GM12864 (cell line): ENCODE measurements at places on chromosomes 2 and 18.

- DNase-seq: no peak
Measured at GRCh38 chr2:235191486-235191885, 239.7 kb downstream of the SH3BP4 start.

GRCh38 chr18:35460736-35461161 is 37.0 kb downstream of the INO80C start:
- no peak for DNase-seq

- no peak for DNase-seq
Measured at GRCh38 chr2:36396878-36397539, 41.4 kb downstream of the CRIM1 start.

DNA sequence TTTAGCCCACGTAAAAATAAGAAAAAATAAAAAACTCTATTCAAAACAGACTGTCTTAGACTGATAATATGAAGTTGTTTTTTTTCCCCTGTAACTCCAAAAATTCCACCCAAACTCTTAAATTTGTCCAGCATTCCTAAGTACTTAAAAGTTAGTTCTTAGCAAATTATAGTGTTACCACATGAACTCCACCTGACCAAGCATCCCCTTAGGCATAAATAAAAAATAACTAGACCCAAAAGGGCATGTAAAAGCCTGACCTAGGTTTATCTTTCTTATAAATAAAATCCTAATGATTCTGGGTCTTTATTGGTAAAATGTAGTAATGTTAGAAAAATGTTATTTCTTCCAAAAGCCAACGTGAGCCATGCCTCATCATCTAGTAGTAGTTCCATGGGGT is 54.3 kb downstream of the TTC21B start:
- DNase-seq: no peak

GRCh38 chr2:125576558-125576957 is 1079.4 kb upstream of the GYPC start:
- DNase-seq: no peak

DNA sequence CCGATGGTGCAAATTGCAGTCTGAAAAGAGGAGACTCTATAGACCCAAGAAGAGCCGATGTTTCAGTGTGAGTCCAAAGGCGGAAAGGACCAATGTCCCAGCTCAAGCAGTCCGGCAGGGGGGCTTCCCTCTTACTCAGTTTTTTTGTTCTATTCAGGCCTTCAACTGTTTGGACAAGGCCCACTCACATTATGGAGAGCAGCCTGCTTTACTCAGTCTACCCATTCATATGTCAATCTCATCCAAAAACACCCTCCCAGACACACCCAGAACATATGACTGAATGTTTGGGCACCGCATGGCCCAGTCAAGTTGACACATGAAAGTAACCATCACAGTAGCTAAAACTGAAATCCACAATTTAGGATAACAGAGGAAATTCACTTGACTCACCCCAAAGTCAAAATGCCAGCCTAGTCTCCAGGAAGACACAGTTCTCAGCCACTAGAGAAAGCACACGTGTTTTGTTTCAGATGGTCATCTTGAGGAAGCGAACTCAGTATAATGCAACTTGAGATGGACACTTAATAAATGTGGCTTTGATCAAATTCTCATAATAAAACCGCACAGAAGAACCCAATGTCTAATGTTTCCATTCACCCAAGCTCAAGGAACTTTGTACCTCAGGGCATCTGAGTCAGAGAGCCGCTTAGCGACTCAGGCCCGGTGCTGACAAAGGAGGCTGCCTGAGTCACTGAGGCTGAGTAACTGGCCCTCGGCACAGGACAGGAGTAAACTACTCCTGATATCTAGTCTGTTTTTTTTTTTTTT is 2.4 kb downstream of the FHL2 start:
- DNase-seq: no peak

DNA sequence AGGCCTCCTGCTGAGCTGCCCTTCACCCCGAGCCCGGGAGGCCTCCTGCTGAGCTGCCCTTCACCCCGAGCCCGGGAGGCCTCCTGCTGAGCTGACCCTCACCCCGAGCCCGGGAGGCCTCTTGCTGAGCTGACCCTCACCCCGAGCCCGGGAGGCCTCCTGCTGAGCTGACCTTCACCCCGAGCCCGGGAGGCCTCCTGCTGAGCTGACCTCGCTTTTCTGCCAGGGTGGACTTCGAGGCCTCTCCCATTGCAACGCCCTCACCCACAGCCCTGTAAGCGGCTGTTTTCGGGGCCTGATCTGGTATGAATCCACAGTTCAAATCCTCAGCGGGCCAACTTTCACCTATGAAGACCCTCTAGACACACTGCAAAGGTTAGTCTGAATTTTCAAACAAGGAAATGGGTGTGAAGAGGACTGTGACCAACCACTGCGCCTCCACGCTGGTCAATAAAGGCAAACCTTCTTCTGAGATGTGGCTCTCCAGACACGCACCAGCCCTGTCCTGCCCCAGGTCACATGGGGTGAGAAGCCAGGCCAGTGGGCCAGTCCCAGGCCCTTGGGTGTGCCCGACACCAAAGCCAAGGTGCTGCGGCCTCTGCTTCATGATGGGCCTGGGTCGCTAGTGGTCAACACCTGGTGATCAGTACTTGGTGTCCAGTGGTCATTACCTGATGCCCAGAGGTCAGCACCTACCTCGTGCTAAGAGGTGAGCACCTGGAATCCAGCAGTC is 225.1 kb upstream of the SALL3 start:
- DNase-seq: no peak

GRCh38 chr2:165573534-165574461 is 104.3 kb downstream of the CSRNP3 start:
- no peak for DNase-seq

DNA sequence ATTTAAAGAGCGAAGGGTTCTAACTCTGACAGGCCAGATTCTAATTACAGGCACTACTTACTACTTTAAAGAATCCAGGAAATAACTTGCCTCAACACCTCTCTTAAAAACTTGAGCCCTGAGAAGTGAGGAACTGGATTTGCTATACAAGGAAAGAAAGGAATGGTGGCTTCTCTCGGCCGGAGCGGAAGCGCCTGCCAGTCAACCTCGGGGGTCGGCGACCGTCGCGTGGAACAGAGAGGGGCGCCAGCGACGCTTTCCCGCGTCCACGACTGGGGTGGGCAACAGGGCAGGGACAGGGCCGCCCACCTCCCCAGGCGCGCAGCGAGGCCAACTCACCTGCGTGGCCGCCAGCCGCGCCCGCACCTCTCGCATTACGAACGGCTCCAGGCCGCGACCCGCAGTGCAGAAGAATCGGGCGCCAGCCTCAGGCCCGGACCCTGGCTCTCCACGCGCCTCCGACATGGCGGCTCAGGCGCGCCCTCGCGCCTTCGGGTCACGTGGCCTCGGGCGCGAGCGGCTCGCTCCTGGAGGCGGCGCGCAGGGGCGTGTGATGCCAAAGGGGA is at the start of gene THUMPD2:
THUMPD2 (minus strand) TSS at position 484 of the 566 bp plus-strand sequence; CDS start at position 465, 19 bp downstream.
- peak; percentile 35 for DNase-seq

GRCh38 chr2:144213797-144214196 is 306.1 kb downstream of the ZEB2 start:
- DNase-seq: peak; percentile 51

DNA sequence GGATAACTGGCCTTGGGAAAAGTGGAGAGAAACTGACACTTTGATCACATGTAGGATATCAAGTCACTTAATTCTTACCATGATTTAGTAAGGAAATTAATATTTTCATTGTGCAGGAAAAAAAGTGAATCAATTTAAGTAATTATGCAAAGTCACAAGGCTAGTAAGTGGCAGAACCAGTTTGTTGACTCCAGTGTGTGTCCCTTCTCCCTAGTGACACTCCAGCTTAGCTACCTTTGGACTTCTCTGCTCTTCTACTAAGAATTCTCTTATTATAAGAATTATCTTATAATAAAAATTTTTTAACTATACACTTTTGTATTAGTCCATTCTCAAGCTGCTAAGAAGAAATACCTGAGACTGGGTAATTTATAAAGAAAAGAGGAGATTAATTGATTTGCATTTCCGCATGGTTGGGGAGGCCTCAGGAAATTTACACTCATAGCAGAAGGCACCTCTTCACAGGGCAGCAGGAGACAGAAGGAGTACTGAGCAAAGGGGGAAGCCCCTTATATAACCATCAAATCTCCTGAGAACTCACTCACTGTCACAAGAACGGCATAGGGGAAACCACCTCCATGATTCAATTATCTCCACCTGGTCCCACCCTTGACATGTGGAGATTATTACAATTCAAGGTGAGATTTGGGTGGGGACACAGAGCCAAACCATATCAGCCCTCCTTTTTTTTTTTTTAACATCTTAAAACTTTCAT is 13.6 kb downstream of the COL4A4 start:
- no peak for DNase-seq
